Activated CD4-positive, alpha-beta T cell treated with anti-CD3 and anti-CD28 coated beads for 36 hours (primary cell): ENCODE measurements at places on chromosomes 1 and 21. TPM values are rescaled to one million over a fixed set of nuclear protein-coding genes. Genes with fewer than 3 reads are reported as not detected.

- no peak for DNase-seq
Measured at GRCh38 chr1:193542690-193543089, 356.3 kb upstream of the B3GALT2 start.

The SMIM1 gene
- total RNA-seq = 3.0 TPM

The LRRC40 gene
- 26.4 TPM for total RNA-seq

- no peak for DNase-seq
Measured at GRCh38 chr1:234710381-234710780, 100.4 kb upstream of the IRF2BP2 start.

DNA sequence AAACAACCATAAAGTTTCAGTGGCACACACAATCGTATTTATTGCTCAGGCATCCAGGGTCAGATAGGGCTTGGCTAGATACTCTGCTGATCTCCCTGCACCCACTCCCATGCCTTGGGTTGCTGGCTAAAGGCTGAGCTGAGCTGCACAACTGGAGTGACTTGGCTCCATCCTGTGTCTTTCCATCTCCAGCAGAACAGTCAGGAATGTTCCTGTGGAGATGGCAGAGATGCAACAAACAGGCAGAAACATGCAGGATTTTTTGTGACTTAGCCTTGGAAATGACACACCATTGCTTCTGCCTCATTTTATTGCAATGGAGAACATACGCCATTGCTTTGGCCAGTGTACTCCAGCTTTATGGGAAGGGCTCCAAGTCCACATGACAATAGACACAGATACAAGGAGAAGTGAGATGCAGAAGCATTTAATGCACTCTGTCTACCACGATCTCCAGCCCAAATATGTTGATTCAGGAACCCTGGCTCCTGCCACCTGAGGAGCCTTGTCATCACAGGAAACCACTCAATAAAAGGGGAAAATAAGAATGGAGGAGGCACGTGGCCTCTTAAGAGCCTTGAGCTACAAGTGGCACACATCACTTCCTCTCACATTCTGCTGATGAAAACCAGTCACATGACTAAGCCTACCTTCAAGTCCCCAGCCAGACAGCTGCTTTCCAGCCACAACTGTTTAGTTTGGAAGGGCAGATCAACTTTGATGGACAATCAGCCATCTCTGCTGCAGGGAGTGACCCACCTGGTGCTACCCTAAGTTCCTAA lies 10.1 kb upstream of the GUCA2B start:
- DNase-seq = no peak

- DNase-seq = no peak
Measured at GRCh38 chr21:18522181-18522972, 118.8 kb upstream of the TMPRSS15 start.

The PANK4 gene
- 32.4 TPM for total RNA-seq

DNA sequence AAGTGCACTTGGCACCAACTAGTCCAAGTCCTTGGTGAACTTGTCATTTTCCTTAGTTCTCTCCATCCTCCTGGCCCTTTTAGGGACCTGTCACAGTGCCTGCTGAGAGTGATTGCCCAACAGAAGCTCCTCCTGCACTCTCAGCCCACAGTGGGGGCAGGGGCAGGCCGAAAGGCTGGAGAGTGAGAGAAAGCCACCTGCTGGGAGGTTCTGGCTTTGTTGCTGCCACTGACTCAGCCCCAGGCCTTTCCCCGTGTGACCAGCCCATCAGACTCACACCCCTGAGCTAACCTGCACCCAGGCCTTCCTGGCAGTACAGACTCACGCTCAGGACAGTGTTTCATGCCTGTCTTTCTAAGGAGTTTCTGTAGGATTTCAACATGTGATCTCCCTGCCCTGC lies 17.1 kb upstream of the PROK1 start:
- DNase-seq = peak; percentile 7

The NOS1AP gene
- 0.34 TPM for total RNA-seq

GRCh38 chr1:223718850-223719249 lies 6.5 kb downstream of the CAPN2 start:
- DNase-seq = no peak

DNA sequence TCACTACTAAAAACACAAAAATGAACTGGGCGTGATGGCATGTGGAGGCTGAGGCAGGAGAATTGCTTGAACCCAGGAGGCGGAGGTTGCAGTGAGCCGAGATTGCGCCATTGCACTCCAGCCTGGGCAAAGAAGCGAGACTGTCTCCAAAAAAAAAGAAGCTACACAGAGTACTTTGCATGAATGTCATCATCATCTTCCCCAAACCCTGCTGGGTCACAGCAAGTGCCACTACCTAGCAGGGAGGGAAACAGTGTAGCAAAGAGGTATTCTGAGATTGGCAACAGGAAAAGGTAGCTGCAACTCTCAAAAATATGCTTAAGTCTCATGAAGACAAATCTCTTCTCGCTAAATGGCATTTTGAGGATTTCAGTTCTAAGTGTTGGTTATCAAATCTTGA lies 12.8 kb downstream of the NDC1 start:
- DNase-seq = no peak

DNA sequence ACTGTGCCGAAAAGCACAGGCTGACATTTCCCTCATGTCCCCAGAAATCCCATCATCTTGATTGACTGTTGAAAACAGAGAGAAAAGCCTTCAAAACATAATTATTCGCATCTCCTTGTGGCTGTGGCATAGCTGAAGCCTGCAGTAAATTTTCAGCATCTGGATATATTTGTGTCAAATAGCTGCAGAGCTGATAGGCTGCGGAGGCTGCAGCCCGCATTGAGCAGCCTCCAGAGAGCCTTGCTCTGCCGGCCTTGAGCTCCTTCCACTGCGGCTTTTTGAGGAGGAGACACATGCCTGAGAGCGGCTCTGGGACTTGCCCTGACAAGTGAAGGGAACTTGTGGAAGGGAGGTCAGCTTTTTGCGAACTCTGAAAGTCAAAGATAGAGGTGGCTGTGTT lies 144.7 kb downstream of the RYR2 start:
- no peak for DNase-seq

The S100A9 gene
- not detected for total RNA-seq

The TINAGL1 gene
- total RNA-seq = not detected

GRCh38 chr21:23936224-23936623 lies 1671.1 kb downstream of the MRPL39 start:
- peak; percentile 13 for DNase-seq

GRCh38 chr1:177710696-177711620 lies 258.9 kb downstream of the SEC16B start:
- DNase-seq = no peak

The VWA5B1 gene
- not detected for total RNA-seq

- peak; percentile 48 for DNase-seq
Measured at GRCh38 chr1:208437401-208437800, 193.2 kb upstream of the PLXNA2 start.

GRCh38 chr1:47710329-47711071 lies 272.7 kb downstream of the FOXD2 start:
- DNase-seq = peak; percentile 84

The FCRLA gene
- total RNA-seq = not detected

DNA sequence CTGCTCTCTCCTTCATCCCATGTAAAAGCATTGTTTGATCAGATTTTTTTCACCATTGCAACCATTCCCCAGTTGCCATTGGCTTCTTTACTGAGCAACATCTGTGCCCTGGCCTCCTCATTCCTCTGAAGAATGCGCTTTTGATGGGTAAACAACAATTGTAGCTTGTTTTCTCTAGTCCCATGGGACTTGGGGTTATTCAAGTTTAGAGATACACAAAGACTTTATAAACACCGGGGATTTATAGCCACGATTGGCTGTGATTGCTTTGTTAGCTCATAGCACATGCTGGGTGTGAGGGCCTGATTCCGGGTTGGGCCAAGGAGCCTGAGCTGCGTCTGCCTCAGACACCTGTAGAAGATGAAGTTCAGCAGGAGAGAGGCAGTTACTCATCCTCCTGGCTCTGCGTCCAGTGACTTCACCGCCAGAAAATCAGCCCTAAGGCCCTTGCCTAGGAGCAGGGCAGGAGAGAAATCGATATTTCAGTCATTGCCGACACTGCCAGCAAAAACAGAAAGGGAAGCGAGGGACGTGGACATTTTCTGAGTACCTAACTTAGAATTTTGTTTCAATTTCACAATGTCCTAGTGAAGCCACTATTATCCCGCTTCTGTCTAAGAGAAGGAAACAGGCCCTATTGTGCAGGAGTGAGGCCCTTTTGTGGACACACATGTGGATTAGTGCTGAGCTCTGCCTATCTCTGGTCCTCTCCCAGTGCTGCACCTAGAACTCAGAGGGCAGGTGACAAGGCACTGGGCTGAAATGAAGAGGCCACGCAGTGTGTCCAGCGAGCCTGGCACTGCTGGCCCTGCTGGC lies 159.8 kb upstream of the USP24 start:
- no peak for DNase-seq

GRCh38 chr1:221841251-221841982 lies 99.5 kb upstream of the DUSP10 start:
- no peak for DNase-seq

- no peak for DNase-seq
Measured at GRCh38 chr1:43902058-43902831, 31.4 kb upstream of the ARTN start.

GRCh38 chr1:81044708-81045107 lies 756.0 kb upstream of the ADGRL2 start:
- no peak for DNase-seq

GRCh38 chr1:24871306-24871901 lies 58.7 kb downstream of the RUNX3 start:
- DNase-seq = no peak

GRCh38 chr1:162709132-162709860 lies 77.0 kb downstream of the DDR2 start:
- DNase-seq = no peak

The IGSF3 gene
- 3.8 TPM for total RNA-seq

The GNG12 gene
- 0.07 TPM for total RNA-seq

The RAB3B gene
- 0.11 TPM for total RNA-seq

DNA sequence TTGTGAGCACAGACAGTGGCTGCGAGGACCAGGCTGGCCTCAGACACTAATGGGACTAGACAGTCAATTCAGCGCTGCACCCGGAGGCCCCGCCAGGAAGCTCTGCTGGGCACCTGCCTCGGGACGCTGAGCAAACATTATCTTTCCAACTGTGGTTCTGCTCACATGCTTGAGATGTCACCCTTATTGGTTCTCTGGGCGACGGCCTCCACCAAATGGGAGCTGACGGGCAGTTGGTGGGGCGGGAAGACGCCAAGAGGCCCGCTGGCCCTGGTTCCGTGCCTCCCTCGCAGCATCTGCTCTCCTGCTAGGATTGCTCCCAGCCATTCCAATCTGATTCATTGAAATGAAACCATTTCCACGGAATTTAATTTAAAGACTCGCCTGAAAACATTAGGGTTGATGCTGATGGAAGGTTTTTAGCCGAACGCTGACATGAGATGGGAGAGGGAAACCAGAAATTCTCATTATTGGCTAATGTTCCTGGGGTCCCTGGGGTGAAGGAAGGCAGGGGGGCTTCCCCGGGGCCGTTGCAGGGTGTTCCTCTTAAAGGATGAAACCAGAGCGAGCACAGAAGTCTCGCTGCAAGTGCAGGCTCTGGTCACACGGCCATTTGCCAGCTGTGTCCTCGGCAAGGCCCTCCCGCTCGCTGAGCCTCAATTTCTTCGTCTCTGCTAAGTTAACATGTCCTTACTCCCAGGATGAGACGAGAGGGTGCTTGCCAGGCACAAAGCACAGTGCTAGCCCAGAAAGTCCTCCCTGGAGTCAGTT lies 512.2 kb downstream of the NPHP4 start:
- no peak for DNase-seq

GRCh38 chr1:1355416-1355815 lies 2.9 kb downstream of the MXRA8 start:
- peak; percentile 46 for DNase-seq
